ENCODE measurements at places on chromosomes 4 and X.

- no peak for DNase-seq
Measured at GRCh38 chr4:143184217-143184502, 557 bp upstream of the USP38 start.

- no peak for DNase-seq
Measured at GRCh38 chr4:100826808-100827548, 309.2 kb upstream of the EMCN start.

GRCh38 chrX:70022616-70023015, 27.1 kb downstream of the AWAT2 start:
- no peak for DNase-seq

- DNase-seq = no peak
Measured at GRCh38 chr4:83150653-83151330, 36.3 kb upstream of the PLAC8 start.

- DNase-seq = no peak
Measured at GRCh38 chrX:19075754-19076153, 46.5 kb downstream of the ADGRG2 start.

DNA sequence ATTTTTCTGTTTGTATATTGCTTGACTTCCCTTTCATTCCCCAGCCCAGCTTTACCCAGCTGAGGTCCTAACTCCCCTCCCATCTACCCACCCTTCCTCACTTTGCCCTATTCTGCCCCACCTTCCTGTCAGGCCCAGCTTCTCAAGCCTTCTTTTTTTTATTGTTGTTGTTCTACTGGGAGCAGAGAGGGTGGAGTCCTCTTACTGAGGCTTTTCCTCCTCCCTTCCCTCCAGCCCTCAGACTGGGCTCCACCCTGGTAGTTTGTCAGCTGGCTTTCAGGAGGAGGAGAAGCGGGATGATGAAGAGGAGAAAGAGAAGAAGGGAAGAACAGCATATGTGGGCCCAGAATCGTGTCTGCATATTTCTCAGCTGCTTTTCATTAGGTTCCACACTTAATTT, 3.2 kb upstream of the KLF8 start:
- no peak for DNase-seq

DNA sequence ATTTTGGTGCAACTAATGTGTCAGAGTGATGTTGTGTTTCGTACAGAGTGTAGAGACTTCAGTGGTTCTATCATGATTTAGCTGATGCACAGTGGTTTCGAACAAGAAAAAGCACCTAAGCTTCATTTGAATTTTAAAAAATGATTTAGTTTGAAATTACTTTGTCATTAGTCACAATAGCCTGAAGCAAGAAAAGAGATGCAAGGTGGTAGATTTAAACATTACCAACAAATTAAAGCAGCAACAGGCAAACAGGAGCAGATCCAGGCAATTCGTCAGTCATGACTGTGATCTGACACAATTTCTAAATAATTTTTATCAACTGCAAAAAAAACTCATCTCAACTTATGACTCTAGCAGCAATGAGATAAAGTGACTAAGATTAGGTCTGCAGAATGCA, 24.6 kb upstream of the COX7B2 start:
- no peak for DNase-seq

DNA sequence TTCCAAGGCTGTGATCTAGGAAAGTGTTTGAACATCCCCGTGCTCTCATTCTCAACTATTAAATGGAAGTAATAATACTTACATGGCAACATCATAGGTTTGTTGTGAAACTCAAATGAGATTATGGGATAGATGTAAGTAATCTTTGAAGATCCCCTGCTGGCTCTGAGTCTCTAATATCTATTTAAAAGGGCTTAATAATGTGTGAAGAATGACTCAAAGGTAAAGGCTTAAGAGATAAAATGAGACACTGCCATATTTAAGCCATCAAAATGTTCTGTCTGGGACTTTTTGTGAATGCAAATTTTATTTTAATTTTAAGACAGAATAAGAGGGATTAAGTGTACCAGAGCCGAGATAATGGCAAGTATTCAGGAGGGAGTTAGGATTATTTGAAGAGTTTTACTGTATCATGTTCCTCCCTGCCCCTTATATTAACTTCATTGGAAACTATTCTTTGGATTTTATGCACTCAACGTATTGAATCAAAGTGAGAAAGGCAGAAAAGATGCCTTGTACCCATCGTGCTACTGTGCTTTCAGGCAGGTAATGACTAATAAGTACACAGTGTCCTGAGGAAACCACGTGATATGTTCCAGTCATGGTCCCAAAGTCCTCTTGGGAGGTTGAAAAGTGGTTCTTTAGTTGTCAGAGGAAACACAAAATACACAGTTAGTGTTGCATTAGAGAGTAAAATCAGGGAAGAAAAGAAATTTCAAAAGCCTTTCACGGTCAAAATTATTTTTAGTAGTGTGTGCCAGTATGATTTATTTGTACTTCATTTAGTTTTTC, 192.4 kb downstream of the RBM46 start:
- DNase-seq = no peak

DNA sequence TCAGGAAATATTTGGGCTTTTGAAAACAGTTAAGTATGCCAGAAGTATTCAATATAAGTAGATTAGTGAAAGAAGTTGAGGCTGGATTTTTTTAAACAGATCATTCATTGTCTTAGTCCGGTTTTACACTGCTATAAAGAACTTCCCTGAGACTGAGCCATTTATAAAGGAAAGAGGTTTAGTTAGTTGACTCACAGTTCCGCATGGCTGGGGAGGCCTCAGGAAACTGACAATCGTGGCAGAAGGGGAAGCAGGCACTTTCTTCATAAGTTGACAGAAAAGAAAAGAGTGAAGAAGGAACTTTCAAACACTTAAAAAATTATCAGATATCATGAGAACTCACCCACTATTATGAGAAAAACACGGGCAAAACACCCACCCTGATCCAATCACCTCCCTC, 31.1 kb upstream of the CYLC1 start:
- no peak for DNase-seq

DNA sequence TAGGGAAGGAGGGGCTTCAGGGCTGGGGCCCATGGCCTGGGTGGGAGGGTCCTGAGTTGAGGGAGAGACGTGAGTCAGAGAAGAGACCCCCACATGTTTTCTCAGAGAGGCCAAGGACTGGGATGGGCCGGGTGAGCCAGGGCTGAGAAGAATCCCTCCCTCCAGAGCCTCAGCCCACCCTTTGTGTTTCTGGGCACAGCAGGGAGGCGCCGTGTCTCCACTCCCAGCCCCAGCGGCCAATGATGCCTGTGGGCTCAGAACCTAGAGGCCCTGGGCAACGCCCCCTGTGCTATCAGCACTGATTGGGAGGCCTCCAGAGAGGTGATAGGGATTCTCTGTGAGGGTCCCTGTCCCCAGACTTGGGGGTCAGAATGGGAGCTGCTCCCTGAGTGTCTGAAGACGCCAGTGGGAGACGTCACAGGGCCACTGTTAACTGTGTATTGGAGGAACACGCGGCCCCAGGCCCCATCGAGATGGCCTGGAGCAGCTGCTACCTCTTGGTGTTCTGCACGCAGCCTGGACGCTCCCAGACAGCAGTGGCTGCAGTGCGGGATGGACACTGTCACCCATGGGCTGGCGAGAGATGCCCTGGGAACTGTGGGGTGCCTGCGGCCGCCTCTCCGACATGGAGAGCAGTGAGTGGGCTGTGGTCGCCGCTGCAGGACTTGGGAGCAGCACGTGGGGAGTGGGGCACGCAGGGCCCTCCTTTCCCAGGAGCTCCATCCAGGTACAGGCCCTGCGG, 8.5 kb downstream of the FGFRL1 start:
- DNase-seq = no peak

DNA sequence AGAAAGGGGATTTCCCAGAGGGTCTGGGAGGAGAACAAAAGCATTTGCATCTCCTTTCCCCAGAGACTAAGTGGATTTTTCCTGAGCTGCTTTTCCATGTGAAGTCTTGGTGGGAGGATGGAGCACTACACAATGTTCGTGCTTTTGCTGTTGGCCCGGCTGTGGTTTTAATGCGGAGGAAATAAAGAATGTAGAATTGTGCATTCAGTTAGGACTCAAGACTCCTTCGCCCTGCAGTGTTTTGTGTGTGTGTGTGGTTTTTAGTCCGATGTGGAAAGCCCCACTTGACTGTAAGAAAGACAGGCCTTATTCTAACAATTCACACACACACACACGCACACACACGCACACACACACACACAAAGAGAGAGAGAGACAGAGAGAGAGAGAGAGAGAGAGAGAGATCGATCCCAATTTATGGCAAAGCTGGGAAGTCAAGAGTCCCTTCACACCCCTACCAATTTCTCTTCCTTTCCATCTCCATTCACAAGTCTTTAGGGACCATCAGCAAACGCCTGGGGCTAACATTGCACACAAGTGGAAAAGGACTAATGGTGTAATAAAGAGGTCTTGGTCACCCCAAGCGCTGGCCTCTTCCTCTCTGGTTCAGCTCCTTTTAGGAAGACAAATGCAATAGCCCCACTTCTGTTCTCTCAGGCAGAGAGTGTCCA, 44.2 kb downstream of the CLDN34 start:
- no peak for DNase-seq

- DNase-seq = no peak
Measured at GRCh38 chrX:129557844-129558480, 17.9 kb downstream of the OCRL start.

DNA sequence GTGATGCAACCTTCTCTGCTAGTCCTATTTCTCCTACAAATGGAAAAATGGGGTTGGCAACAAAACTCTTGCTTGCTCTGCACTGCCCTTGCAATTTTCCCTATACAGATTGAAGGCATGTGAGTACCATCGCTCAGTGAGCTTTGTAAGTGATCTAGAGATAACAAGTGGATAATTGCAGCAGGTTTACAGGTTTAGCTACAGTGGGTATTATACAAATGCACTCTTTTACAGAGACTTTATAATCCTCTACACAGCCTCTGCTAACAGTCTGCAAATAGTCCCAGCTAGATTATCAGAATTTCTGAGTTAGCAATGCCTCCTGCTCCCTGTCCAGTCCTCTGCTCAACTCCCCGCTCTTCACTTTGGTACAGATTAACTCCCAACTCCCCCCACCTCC, 11.1 kb downstream of the LEF1 start:
- no peak for DNase-seq

GRCh38 chr4:70632028-70632427, 3.5 kb downstream of the ENAM start:
- DNase-seq = no peak

- no peak for DNase-seq
Measured at GRCh38 chr4:34043131-34043530, 2201.2 kb downstream of the ARAP2 start.

GRCh38 chrX:120334603-120335002, 23.3 kb upstream of the TMEM255A start:
- no peak for DNase-seq

- DNase-seq = no peak
Measured at GRCh38 chrX:108029928-108030711, 14.7 kb upstream of the VSIG1 start.

DNA sequence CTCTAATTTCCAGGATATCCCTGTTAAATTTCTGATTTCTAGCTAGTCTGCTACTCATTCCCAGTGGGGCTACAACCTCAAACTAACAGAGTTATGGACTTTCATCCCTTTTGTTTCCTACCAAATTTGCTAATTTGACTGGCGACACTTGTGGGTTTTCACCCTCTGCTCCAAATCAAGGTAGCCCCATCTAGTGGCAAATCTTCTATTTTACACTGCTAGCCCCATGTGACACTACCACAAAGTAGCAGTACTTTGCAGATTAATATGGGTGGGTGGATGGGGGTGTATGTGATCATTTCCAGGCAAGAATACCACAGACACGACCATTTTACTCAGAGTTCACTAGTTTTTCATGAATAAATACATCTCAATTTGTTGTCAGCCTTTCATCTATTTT, 150.3 kb downstream of the MSL3 start:
- DNase-seq = no peak

GRCh38 chr4:76302826-76303438, 3.6 kb upstream of the STBD1 start:
- no peak for DNase-seq

DNA sequence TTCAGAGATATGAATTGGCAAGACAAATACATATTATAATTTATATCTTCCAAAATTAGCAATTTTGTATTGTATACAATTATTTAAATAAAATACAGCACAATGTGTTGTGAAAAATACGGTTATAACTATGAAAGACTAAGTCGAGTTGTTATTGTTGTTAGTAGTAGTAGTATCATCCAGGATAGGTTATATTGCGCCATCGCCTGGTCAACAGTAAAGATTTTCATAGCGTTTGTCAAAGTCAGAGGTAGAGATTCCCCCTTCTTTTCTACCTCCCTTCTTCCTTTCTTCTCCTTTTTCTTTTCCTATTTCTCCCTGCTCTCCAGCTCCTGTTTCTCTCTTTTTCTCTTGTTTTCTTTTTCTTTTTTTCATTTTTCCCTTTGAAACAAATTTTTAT, 499.1 kb upstream of the EPHA5 start:
- no peak for DNase-seq

DNA sequence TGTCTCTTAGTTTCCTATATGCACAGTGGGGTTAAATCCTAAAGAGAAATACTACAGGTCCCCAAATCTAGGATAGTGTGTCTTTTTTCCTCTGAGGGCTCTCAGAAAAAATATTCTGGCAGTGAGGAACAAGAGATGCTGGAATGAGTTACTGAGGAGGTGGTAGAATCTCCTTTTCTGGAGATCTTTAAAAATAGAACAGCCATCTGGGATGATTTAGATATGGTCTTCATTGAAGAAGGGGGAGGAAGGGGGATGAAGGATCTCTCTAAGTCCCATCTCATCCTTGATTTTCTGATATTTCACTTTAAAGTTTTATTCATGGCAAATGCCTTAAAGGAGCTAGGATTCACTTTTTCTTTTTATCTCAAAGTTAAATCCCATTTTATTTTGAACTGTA, 235.0 kb downstream of the MAML3 start:
- no peak for DNase-seq

GRCh38 chrX:20739038-20739745, 472.5 kb upstream of the RPS6KA3 start:
- no peak for DNase-seq

DNA sequence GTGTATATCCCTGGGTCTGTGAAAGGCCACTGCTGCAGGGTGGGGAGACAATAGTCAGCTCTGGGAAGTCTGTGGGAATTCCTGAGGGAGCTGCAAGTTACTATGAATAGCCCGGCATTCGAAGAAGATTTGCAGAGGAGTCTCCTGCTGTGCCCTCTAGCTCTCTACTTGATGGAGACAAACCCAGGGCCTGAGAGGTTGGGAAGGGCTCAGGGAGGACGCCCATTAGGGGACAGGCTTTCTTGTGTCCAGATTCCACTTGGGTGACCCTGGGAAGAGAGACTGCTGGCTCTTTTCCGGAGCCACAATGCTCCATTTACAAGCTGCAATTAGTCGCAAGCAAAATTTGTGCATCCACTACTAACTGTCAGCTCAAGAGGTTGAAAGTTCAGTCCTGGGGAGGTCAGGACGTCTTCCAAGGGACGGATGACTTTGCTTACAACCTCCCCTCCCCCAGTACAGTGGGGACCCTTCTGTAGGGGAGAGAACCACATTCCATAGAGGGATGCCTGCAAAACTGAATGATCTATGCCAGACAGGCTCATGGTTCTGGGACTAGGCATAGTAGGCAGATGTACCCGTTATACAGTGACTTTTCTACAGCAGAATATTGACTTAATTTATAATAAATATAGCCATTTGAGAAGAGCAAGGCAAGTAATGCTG, 48.2 kb upstream of the PHOX2B start:
- no peak for DNase-seq
